HuH-7 (cell line): ENCODE measurements at places on chromosomes 1 and 21.

GRCh38 chr1:46960250-46960649 is 19.0 kb upstream of the CYP4A11 start:
- DNase-seq, result no peak

GRCh38 chr1:50112193-50112592 is 3.5 kb downstream of the ELAVL4 start:
- no peak for DNase-seq

DNA sequence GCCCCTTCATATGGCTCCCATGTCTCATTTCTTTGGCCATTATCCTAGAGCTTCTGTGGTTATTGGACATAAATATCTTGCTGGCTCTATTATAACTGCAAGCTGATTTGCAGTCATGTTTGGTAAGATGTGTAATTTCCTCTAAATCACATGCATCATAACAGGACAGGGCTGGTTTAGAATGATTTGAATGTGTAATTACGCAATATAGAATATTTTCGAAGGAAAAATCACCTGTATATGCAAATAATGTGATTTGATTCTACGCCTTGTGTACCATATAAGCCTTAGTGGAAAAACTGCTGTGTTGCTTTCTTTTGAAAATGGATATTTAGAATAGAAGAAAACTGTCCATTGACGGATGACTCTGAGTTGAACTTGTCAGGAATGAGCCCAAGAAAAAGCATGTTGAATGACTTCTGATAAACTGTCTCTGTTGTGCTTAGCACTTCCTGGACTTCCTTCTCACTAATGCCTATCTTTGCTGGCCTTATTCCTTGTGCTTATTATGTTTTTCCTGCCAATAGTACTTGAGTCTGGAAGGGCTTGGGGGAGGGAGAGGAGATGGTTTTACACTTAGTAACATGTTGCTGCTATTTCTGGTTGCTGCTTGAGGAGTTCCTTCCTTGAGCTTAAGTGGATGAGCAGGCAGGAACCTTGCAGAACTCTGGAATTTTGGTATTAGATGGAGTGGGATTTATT is 6.5 kb downstream of the CACHD1 start:
- no peak for DNase-seq

GRCh38 chr1:7501723-7502603 is 269.1 kb upstream of the VAMP3 start:
- no peak for DNase-seq
